Spinal cord (tissue), 10 donors: ENCODE measurements at places on chromosomes 1 and 21. TPM values are rescaled to one million over a fixed set of nuclear protein-coding genes. Genes with fewer than 3 reads are reported as not detected.

MTFR1L gene
- 48.6 TPM for total RNA-seq

PCP4L1 gene
- 18.6 TPM for total RNA-seq

RASSF5 gene
- total RNA-seq: 3.2 TPM

TMEM125 gene
- 7.5 TPM for total RNA-seq

CDC7 gene
- total RNA-seq: 16.5 TPM

SYT2 gene
- 59.2 TPM for total RNA-seq

RAVER2 gene
- total RNA-seq: 27.1 TPM

CGN gene
- total RNA-seq: 4.1 TPM

KDF1 gene
- total RNA-seq: not detected

PROK1 gene
- total RNA-seq: 0.30 TPM

CELA3A gene
- not detected for total RNA-seq

COL6A1 gene
- total RNA-seq: 316 TPM

RPE65 gene
- total RNA-seq: 4.0 TPM

CFH gene
- 183 TPM for total RNA-seq

DCST1 gene
- total RNA-seq: not detected

CBR3 gene
- 2.0 TPM for total RNA-seq

EPHX1 gene
- 95.4 TPM for total RNA-seq

GJA5 gene
- 3.5 TPM for total RNA-seq

C4BPB gene
- 0.20 TPM for total RNA-seq

SEC16B gene
- total RNA-seq: 3.9 TPM

TLCD4 gene
- total RNA-seq: 29.8 TPM

LPAR3 gene
- 17.6 TPM for total RNA-seq

L1TD1 gene
- 2.5 TPM for total RNA-seq

PTPRU gene
- 43.6 TPM for total RNA-seq

SUSD4 gene
- 20.2 TPM for total RNA-seq

LZIC gene
- total RNA-seq: 67.3 TPM

C1orf232 gene
- total RNA-seq: not detected

HCRTR1 gene
- 3.2 TPM for total RNA-seq

SIK1 gene
- total RNA-seq: 4.7 TPM

BRDT gene
- total RNA-seq: 0.06 TPM

RHD gene
- total RNA-seq: 3.0 TPM

ANGEL2 gene
- 63.9 TPM for total RNA-seq

UBL4B gene
- 0.50 TPM for total RNA-seq

CLCA1 gene
- total RNA-seq: 0.06 TPM

OR13G1 gene
- total RNA-seq: not detected

VSIG8 gene
- not detected for total RNA-seq

AGMAT gene
- 2.6 TPM for total RNA-seq

DENND2D gene
- total RNA-seq: 7.1 TPM

SH3D21 gene
- 2.5 TPM for total RNA-seq

NR1I3 gene
- total RNA-seq: not detected

PADI6 gene
- total RNA-seq: not detected

ACTA1 gene
- total RNA-seq: 1.7 TPM

DVL1 gene
- 35.7 TPM for total RNA-seq
